ENCODE measurements at places on chromosomes 16 and 17.
A peak's percentile ranks its signal among the peaks of the same experiment; 100 is the strongest.

DNA sequence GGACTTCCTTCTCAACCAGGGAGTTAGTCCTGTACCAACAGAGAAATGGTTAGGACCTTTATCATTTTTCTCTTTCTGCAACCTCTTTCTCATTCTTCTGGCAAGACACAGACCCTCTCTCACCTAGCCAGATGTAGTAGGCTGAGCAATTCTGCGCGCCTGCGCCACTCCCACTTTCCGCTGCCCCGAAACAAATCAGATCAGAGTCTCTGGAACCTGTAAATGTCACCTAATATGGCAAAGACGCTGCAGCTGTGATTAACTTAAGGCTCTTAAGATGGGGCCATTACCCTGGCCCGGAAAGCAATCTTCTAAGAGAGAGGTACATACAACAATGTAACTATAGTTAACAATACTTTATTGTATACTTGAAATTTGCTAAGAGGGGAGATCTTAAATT lies 94.3 kb upstream of the ASIC2 start:
- no peak for DNase-seq

GRCh38 chr17:5522476-5522875 lies 36.1 kb downstream of the MIS12 start:
- no peak for DNase-seq

- no peak for DNase-seq
These were observed 406.8 kb downstream of the UTP18 start for GRCh38 chr17:51666971-51667705.

- DNase-seq: no peak
These were observed 29.4 kb downstream of the C16orf87 start for GRCh38 chr16:46801428-46802049.

DNA sequence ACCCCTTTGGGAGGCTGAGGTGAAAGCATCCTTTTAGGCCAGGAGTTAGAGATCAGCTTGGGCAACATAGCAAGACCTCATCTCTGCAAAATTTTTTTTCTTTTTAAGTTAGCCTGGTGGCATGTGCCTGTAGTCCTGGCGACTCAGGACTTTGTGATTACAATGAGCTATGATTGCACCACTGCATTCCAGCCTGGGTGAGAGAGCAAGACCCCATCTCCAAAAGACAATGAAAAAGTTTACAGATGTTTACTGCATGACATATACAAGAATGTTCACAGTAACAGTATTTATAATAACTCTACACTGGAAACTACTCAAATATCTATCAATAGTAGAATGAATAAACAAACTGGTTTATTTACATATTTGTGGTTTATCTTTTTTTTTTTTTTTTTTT lies 33.1 kb upstream of the CCL22 start:
- DNase-seq: no peak

GRCh38 chr17:68460146-68460545 lies 2.9 kb upstream of the WIPI1 start:
- DNase-seq: no peak

DNA sequence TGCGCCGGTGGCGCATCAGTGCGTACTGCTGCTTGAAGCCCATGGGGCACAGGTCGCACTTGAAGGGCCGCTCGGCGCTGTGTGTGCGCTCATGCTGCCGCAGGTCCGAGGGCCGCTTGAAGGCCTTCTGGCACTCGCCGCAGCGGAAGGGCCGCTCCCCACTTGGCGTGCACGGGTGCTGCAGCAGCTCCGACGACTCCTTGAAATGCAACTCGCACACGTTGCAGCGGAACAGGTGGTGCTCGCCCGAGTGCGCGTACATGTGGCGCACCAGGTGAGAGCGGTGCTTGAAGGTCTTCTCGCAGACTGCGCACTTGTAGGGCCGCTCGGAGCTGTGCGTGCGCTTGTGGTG lies 3.3 kb downstream of the ZNF319 start:
- no peak for DNase-seq

DNA sequence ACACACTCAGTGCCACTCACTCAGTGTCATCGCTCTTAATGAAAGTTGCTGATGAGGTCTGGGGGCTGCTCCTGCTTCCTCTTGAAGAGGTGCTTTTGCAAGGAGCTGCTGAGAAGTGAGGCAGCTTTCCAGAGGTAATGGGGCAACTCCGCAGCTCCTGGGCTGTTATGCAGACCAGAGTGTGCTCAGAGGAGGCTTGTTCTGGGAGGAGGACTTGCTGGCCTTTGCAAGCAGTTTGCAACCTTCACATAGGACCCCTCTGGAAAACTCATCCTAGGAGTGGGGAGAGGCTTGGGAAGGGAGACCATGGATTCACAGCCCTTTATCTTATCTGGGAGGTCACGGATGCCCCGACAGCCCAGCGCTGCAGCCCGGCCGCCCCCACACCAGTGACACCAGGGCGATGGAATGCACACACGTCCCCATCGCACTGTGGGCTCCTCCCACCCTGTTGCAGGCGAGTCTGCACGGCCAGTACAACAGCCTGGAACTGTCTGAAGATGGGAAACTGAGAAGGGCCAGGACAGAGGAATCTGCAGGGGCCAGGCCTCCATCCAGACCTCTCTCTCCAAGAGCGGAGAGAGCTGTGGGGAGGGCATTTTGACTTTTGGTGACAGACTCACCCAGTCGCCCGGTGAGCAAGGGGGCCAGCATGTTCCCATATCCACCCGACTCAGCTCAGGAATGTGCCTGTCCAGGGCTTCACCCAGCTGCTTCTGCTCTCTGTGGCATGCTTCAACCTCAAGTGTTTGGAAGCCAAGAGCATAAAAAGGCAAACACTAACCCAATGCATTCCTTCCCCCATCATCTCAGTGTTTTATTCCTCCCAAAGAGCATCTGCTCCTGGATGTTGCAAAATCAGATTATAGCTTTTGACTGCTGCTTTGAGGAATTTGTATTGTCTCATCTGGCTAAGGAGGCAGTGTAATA lies 78.6 kb upstream of the ZNF469 start:
- DNase-seq: no peak

DNA sequence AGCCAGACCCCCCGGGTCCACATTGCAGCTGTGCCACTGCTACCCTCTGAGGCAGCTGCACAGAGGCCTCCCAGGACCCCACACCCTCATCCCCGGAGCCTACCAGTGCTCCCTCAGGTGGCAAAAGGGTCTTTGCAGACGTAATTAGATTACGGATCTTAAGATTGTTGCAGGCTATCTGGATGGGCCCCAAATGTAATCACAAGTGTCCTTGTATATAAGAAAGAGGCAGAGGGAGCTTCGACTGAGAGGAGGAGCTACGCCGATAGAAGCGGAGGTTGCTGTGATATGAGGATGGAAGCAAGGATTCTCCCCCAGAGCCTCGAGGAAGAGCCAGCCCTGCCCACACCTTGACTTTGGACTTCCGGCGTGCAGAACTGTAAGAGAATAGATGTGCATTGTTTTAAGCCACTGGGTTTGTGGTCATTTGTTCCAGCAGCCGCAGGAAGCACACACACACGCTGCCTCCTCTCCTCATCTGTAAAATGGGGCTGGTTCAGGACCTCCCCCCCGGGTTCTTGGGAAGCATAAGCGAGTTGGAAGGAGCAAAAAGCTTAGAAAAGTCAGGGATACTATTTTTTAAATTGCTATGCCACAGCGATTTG lies 10.5 kb upstream of the RAI1 start:
- DNase-seq: no peak

DNA sequence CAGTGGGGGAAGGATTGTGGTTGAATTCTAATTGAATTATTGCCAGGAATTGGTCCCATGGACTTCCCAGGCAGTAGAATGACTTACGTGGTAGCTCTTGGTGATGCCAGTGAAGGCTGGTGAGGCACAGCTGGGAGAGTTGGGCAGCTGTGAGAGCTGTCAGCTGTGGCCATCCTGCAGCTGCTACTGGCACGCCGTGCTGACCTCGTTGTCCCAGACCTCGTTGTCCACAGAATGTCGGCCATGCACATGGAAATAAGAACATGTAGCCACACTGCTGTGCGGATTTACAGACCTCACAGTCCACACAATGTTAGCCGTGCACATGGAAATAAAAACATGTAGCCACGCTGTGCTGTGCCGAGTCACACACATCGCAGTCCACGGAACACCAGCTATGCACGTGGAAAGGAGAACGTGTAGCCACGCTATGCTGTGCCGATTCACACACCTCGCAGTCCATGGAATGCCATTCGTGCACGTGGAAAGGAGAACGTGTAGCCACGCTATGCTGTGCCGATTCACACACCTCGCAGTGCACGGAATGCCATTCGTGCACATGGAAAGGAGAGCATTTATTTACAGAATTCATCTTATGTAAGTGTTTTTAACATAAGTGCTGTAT lies 59.2 kb downstream of the BANP start:
- no peak for DNase-seq

GRCh38 chr17:20032636-20033035 lies 23.5 kb downstream of the SPECC1 start:
- no peak for DNase-seq

GRCh38 chr16:81429045-81429521 lies 15.5 kb upstream of the CMIP start:
- DNase-seq: no peak

DNA sequence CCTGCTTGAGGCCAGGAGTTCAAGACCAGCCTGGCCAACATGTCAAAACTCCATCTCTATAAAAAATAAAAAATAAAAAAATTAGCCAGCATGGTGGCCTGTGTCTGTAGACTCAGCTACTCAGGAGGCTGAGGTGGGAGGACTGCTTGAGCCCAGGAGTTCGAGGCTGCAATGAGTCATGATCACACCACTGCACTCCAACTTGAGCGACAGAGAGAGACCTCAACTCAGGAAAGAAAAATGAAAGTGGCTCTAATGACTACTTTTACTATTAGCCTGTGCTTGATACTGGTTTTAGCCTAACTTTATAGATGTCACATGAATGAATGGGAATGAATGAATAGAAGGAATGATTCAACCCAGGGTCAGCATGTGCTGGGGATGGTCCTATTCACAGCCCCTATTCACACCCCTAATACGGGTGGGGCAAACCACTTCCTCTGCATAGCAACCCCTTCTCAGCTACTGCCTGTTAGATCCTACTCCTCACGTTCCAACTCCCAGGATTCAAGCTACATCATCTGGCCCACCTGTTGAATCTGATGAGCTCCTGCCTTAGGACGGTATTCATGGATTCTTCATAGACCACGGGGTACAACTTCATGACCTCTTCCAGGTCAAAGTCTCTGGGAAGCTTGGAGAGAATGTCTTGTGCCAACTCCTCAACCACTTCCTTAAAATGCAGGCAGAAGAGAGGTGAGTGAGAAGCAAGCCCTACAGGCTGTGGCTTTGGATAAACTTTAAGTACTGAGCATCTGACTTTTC lies 40.5 kb downstream of the LYRM1 start:
- no peak for DNase-seq

GRCh38 chr17:21280081-21280518 lies 4.4 kb upstream of the MAP2K3 start:
- DNase-seq: peak; percentile 84

GRCh38 chr17:35743626-35744328 lies 9.3 kb downstream of the GAS2L2 start:
- no peak for DNase-seq

GRCh38 chr16:73093146-73094144 lies 45.5 kb upstream of the ZFHX3 start:
- DNase-seq: no peak

GRCh38 chr16:17972460-17972943 lies 364.0 kb downstream of the NPIPA8 start:
- no peak for DNase-seq

DNA sequence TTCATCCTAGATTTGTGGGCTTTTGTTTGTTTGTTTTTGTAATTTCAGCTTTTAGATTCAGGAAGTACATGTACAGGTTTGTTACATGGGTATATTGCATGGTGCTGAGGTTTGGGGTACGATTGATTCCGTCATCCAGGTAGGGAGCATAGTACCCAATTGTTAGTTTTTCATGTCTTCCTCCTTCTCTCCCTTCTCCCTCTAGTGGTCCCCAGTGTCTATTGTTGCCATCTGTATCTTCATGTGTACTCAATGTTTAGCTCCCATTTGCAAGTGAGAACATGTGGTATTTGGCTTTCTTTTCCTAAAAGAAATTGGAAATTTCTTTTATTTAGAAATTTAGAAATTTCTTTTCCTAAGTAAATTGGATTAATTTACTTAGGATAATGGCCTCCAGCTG lies 37.1 kb upstream of the BCAS3 start:
- DNase-seq: no peak

DNA sequence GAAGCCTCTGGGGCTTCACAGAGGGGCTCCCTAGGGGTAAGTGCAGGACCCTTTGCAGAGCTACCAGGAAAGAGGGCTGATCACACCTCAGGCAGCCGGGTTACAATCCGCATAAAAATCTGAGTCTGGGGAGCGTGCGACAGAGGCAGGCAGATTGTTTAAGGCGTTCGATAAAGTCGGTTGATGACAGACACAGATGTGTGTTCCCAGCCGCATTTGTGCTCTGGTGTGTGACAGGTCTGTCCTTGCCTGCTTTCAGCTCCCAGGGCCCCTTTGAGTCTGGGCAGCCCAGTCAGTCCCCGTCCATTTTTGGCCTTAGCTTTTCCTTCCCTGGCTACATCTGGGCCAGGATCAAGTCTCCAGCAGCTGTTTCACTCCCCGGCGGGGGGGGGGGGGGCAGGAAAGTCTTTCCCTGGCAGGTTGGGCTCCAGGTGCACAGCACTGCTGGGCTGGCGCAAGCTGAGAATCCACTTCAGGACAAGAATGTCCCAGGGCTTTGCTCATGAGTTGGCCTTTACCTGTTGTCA lies 1.3 kb upstream of the ZACN start:
- no peak for DNase-seq

DNA sequence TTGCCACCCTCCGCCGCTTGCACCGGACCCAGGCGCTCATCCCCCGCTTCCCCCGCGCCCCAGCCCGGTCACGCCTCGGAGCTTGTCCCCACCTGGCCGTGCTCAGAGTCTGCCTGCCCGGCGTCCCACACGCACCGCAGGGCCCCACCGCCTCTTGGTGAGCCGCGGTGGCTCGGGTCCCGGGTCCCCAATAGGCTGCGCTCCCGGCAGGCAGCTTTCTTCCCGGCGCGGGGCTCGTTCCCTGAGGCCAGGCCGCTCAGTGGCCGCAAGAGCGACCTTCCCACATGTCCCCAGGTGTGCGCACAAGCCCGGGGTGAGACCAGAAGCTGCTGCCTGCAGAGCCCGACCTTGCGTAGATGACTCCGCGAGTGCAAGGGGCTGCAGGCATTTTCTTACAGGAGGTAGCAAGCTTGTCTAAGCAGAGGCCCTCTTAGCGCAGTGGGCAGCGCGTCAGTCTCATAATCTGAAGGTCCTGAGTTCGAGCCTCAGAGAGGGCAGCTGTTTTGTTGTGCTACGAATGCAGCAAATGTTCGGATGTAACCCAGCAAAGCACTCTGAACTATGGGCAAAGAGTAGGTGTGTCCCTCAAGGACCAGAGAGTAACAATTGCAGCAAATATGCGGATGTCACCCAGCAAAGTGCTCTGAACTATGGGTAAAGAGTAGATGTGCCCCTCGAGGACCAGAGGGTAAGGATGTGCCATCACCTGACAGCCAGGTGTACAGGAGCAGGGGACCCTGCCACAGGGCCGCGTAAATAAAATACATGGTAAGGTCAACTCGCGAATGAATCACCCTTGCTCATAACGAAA lies 15.6 kb downstream of the TLE7 start:
- no peak for DNase-seq

DNA sequence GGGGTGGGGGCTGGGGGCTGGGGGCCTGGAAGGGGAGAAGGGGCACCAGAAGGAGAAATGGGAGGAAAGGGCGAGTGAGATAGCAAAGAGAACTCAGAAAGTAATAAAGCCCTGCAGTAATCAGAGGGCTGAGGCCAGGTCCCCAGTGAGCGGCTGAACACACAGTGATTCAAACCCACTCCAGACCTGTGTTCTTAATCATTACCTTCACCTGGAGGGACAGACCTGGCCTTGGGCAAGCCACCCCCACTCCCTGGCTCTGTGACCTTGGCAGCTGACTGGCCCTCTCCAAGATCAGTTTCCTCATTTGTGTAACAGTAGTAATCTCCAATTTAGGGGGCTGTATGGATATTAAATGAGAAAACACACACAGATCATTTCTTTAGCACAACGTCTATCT lies 150.4 kb downstream of the WWOX start:
- no peak for DNase-seq

Data from T-helper 2 cell (primary cell).